ENCODE measurements at places on chromosomes 7 and 10.

- DNase-seq: no peak
Observed at GRCh38 chr10:76882245-76882644, 755.4 kb downstream of the KCNMA1 start.

- DNase-seq: no peak
Observed at GRCh38 chr10:125802131-125802530, 20.9 kb downstream of the UROS start.

DNA sequence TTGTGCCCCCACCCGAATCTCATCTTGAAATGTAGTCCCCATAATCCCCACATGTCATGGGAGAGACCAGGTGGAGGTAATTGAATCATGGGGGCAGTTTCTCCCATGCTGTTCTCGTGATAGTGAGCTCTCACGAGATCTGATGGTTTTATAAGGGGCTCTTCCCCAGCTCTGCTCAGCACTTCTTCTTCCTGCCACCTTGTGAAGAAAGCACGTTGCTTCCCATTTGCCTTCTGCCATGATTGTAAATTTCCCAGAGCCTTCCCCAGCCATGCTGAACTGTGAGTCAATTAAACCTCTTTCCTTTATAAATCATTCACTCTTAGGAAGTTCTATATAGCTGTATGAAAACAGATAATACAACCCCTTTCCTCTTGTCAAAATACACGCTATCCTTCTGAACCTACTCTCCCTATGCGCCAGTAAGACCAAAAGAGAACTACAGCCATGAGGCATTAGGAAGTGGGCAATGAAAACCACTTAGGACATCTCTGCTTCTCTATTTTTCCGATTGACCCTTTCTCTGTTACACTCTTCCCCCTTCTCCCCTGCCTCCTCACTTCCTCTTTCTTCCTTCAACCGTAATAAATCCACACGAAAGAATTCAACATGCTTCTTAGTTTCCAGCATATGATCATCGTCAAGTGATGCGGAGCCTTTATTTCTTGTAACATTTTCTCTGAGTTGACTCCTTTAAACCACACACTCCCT is 101.2 kb upstream of the WDR11 start:
- no peak for DNase-seq

GRCh38 chr10:118610577-118610976 is 15.1 kb upstream of the PRLHR start:
- DNase-seq: no peak

DNA sequence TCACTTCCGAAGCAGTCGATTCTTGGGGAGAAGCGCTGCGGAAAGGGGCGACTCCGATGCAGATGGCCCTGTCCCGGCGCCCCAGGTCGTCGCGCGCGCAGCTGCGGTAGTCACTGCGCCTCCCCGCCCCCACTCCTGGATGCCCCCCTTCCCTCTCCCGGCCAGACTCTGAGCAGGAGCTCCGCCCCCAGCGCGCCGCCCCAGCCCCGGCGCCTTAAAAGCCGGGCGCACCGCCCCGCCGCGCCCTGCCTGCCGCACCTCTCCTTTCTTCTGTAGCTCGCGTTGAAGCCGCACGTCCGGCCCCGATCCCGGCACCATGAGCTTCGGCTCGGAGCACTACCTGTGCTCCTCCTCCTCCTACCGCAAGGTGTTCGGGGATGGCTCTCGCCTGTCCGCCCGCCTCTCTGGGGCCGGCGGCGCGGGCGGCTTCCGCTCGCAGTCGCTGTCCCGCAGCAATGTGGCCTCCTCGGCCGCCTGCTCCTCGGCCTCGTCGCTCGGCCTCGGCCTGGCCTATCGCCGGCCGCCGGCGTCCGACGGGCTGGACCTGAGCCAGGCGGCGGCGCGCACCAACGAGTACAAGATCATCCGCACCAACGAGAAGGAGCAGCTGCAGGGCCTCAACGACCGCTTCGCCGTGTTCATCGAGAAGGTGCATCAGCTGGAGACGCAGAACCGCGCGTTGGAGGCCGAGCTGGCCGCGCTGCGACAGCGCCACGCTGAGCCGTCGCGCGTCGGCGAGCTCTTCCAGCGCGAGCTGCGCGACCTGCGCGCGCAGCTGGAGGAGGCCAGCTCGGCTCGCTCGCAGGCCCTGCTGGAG is at the start of gene INA:
Gene INA (plus strand): TSS at position 243 of the 817 bp plus-strand sequence. CDS start 74 bp downstream, at position 317.
- DNase-seq: no peak

DNA sequence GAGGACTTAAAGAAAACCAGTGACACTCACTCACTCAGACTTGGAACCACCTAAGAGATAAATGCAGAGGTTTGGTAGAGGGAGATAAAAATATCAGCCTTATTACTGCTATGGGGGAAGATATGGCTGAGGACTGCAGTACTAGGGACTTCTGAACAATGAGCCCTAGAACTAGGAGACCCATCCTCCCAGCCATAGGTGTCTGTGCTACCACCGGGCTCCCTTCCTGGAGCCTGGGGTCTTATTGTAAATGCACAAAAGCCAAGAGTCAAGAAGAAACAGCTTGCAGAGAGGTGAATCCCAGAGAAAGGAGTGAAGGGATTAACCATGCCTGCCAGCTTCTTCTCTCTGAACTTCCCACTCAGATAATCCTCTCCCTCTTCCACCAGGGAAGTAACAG is 108.3 kb upstream of the AKR1E2 start:
- DNase-seq: no peak

GRCh38 chr7:1659696-1660095 is 10.4 kb upstream of the ELFN1 start:
- no peak for DNase-seq

DNA sequence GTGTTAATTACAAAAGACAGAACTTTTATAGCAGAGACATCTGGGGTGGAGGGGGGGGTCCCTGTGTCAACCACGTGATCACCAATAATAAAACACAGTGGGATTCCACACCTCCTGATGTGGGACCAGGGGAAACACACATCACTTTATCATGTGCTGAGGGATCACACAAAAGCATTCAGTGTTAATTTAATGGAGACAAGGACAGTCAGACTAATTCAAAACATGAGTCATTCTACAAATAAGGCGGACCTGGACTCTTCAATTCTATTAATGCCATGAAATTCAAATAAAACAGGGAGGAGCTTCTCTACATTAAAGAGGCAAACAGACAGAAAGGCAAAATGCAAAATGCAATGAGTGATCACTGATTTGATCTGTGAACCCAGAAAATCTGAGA is 67.3 kb upstream of the PFKP start:
- no peak for DNase-seq

DNA sequence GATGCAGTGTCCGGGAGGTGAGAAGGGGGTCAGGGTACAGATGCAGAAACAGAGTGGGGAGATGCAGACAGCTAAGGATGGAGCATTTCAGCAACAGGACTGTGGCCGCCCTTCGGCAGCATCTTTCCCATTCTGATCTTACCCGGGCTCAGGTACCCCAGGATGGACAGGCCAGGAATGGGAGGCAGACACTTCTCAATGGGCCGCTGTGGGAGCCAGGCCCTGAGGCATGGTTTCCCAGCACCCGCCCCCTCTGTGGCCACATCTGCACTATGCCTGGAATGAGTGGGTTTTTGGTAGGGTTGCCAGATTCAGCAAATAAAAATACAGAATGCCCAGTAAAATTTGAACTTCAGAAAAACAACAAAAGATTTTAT is 105.2 kb upstream of the CTBP2 start:
- no peak for DNase-seq

- no peak for DNase-seq
Observed at GRCh38 chr7:42080841-42081586, 156.0 kb downstream of the GLI3 start.

DNA sequence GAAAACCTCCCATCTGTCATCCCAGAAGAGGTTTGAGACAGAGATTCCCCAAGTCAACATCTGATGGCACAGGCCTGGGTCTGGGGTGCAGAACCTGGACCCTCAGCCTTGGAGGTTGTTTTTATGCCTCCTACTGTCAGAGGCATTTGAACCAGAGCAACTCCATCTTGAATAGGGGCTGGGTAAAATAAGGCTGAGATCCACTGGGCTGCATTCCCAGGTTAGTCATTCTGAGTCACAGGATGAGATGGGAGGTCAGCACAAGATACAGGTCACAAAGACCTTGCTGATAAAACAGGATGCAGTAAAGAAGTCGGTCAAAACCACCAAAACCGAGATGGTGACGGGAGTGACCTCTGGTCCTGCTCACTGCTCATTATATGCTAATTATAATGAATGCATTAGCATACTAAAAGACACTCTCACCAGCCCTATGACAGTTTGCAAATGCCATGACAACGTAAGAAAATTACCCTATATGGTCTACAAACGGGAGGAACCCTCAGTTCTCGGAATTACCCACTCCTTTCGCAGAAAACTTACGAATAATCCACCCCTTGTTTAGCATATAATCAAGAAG is 92.0 kb downstream of the ITGA8 start:
- DNase-seq: no peak

DNA sequence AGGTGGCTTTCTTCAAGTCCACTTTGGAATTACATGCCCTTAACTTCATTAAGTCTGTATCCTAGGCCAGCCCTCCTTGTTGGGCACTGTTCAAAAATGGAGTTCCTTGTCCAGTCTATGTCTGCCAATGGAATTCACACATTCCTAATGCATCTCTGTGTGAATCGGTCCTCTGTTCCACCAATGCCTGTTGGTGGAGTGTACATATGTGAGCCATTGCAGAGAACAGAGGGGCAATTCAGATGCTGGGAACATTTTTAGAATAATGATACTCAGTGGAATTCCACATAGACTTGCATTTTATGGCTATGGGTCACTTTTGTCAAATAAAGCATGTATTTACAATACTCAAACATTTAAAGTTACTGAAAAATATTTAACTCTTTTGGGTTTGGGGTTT is 108.3 kb downstream of the COL28A1 start:
- no peak for DNase-seq

Data from activated T-helper 1 cell treated with Interleukin-2 at 50 U/mL for 16 hours (primary cell).